ENCODE measurements at places on chromosomes 3 and 15.

DNA sequence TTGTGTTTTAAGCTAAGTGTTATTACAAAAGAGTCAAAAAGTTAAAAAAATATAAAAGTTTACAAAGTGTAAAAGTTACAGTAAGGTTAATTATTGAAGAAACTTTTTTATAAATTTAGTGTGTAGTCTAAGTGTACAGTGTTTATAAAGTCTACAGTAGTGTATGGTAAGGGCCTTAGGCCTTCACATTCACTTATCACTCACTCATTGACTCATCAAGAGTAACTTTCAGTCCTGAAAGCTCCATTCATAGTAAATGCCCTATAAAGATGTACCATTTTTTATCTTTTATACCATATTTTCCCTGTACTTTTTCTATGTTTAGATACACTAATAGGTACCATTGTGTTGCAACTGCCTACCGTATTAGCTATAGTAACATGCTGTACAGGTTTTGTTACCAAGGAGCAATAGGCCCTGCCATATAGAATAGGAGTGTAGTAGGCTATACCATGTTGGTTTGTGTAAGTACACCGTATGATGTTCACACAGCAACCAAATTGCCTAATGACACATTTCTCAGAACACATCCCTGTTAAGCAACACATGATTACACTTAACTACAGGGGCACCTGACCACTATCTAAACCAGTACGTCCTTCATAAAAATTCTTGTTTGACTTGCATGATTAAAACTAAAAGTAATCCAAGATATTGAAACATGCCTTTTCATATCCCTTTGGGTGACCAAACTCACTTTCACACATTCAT is 17.2 kb downstream of the RAD18 start:
- DNase-seq: no peak

DNA sequence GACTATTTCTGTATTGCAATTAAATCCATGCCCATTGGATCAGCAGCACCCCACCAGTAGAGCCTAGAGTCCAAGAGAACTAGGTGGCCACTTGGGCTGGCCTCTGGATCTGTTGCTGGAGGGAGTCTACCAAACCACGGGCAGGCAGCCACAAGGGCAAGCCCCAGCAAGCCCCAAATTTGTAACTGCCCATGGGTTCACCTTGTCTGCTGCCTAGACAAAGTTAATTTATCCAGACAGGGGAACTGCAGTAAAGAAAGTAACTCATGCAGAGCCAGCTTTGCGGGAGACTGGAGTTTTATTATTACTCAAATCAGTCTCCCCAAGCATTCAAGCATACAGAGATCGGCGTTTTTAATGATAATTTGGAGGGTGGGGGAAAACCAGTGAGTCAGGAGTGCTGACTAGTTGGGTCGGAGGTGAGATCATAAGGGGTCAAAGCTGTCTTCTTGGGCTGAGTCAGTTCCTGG is 74.0 kb upstream of the TERB2 start:
- DNase-seq: no peak

DNA sequence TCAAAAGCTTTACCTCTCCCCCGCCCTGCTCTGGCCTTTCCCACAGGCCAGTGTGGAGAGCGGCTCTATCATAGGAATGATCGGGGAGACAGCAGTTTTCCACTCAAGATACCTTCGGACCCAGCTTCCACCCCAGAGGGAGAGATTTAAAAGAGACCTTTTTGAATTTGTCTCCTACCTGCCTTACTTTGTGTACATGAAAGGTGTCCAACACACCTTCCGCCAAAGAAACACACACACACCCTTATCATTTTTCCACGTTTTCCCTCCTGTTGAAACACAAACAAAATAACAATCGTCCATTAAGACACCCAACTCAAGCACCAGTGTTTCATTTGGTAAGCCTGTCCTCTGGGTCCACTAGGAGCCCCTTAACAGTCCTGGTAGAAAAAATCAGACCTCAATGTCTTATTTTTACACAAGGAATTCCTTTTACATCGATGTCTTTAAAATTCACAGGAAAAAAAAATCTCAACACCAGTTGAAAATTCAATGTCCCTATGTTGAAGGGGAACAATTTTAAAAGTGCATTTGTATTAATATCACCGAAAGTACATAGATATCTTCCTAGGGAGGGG is 4.0 kb downstream of the HES1 start:
- DNase-seq: peak; percentile 78

DNA sequence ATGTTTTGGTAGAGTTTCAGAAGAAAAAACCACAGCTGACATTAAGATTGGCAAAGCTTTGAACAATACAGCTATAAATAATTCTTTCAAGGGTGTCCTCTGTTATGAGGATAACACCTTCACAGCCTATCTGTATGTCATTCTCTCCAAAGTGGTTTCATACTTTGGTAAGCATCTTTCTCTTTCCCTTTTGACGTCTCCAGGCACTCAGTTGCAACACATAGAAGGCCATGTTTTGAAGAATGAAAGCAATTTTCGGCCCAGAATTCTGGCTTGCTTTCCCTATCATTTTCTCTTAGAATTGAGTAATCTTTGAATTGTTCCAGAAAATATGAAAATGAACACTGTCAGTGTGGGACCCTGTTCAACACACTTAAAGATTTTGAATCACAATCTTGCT is 200.0 kb upstream of the CBLB start:
- DNase-seq: no peak

DNA sequence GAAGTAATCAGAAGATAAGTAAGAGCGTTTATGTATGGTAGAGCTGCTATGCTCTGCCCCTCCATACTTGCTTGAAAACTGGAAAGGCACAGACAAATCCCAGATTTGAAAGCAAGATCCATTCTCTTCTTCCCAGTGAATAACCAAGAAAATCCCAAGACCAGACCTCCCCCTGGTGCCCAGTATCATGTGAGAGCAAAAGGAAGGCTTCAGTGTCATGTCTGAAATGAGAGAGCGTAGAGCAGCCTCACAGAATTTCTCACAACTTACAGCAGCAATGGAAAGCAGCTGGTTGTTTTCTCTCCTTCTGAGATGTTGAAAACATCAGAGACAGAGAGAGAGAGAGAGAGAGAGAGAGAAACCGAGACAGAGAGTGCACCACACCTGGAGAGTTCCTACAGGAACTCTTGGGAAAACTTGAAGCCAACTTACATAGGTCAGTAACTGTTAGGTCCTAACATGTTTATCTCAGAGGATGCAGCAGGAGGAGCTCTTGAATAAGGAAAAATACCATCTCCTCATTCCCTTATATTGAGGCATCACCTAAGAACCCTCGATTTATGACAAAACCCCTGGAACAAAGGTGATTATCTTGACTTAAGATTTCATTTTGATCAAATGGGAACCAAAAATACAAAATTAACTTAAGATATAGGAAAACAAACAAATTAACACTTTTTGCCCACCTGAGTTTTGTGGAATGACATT is 273.3 kb downstream of the NSUN3 start:
- peak; percentile 65 for DNase-seq

- DNase-seq: no peak
Observed at GRCh38 chr3:32551087-32551486, 19.6 kb downstream of the DYNC1LI1 start.

DNA sequence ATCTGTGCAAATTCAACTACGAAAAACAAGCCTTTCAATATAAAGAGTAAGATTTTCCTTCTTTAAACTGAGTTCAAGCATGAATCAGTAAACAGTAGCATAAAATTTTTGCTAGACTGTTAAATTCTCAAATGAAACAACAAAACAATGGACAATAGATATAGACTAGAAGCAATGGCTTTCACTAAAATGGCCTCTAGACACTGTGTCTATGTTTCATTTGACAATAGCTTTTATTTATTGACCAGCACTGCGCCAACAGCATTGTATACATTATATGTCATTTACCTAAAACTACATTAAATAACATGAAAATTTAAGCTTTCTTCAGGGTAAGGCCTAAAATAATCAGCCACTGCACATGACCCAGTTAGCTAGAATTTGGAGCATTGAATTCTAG is 148.5 kb downstream of the DUT start:
- no peak for DNase-seq

GRCh38 chr3:78049521-78049920 is 1009.6 kb downstream of the ROBO2 start:
- no peak for DNase-seq

GRCh38 chr3:123299581-123299980 is 97.8 kb downstream of the SEC22A start:
- DNase-seq: no peak

DNA sequence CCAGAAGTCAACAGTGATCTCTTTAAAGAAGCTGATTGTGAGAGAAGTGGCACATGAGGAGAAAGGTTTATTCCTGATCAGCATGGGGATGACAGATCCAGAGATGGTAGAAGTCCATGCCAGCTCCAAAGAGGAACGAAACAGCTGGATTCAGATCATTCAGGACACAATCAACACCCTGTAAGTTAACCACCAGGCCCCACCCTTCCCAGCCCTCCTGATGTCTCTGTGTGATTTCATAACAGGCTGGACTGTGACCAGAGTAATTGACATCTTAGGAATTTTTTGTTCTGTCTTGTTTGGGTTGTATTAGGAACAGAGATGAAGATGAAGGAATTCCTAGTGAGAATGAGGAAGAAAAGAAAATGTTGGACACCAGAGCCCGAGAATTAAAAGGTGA is 67.7 kb downstream of the KLHL25 start:
- peak; percentile 21 for DNase-seq

GRCh38 chr3:56800130-56800831 is 1.5 kb downstream of the ARHGEF3 start:
- DNase-seq: peak; percentile 30

GRCh38 chr3:59658274-59658673 is 608.4 kb upstream of the CFAP20DC start:
- no peak for DNase-seq

GRCh38 chr3:39291903-39292329 is 12.1 kb upstream of the CX3CR1 start:
- peak; percentile 69 for DNase-seq

- DNase-seq: no peak
Observed at GRCh38 chr15:41512512-41512939, 1.1 kb downstream of the LTK start.

DNA sequence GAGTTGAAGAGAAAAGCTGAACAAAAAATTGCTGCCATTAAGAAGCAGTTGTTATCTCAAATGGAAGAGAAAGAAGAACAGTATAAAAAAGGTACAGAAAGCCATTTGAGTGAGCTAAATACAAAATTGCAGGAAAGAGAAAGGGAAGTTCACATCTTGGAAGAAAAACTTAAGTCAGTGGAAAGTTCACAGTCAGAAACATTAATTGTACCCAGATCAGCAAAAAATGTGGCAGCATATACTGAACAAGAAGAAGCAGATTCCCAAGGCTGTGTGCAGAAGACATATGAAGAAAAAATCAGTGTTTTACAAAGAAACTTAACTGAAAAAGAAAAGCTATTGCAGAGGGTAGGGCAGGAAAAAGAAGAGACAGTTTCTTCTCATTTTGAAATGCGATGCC is 152.4 kb upstream of the LRRFIP2 start:
- DNase-seq: no peak

- DNase-seq: no peak
Observed at GRCh38 chr3:112199622-112200316, 66.7 kb upstream of the GCSAM start.

- no peak for DNase-seq
Observed at GRCh38 chr3:15495461-15496340, 25.8 kb downstream of the COLQ start.

DNA sequence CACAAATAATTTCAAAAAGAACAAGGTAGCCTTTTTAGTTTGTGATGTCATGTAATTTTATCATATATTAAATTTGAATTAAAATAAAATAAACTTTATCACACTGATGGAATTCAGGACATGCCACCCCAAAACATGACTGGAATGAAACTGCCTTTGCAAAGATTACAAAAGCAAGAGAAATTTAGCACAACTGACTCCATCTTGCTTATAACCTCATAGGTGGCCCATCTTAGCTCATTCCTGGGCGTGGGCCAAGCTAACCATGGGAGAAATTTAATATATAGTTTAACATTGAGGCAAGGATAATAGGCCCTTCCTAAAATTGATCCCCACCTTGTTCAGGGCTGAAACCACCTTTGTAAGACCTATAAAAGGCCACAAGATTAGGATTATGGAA is 235.6 kb downstream of the ZNF385D start:
- DNase-seq: no peak

DNA sequence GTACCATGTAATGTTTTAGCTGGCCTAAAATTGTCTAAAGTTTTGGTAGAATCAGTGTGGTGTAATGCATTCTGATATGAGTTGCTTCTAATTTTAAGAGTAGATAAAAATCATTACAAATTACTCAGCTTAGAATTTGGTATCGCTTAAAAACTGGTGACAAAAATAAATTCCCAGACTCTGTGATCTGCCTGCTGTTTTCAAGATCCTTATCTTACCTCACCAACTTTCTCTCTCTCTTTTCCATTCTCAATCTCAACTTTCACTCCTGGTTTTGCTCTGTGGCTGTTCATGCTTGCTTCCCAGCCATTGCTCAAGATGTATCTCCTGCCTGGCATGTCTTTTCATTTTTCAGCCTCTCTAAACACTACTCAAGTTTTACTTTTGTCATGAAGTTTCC is 45.7 kb downstream of the TCF12 start:
- DNase-seq: peak; percentile 69

DNA sequence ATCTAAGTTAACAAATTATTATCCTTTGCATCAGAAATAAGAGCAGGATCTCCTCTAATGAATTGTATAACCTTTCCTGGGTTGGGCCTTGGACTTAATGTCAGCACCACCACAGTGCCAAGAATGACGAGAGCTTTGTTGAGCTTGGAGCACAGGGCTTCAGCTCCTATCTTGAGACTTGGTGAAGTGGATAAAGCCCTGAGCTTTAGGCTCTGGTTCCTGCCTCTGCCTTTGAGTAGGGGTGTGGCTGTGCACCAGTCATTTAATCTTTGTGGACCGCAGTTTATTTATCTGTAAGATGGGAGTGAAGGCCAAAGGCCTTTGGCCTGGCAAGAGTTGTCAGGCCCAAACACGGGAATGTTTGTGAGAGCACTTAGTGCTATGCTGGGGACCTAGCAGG is 162.2 kb downstream of the VGLL4 start:
- DNase-seq: no peak

GRCh38 chr3:129442947-129443346 is 2.9 kb downstream of the IFT122 start:
- DNase-seq: no peak

DNA sequence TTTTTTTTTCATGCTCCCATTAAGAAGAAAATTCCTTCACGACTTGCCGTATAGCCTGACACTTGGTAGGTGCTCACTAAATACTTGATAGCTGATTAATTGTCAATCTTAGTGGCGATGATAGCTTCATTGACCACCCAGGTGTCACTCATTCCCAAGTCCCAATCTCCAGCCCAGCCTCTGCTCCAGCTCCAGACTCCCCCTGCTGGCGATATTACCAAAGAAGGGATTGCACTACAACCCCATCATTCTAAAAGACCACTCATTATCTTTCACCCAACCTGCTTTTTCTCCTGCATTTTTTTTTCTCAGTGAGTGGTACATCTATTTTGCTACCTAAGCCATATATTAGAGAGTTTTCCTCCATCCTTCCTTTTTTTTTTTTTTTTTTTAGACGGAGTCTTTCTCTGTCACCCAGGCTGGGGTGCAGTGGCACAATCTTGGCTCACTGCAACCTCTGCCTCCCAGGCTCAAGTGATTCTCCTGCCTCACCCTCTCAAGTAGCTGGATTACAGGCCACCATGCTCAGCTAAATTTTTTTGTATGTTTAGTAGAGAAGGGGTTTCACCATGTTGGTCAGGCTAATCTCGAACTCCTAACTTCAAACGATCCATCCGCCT is 19.5 kb upstream of the COMMD2 start:
- peak; percentile 52 for DNase-seq

All from mesenchymal stem cell (in vitro differentiated cells and primary cell).